CD4-positive, alpha-beta T cell treated with Interferon gamma for 1 hour (primary cell): ENCODE measurements at places on chromosomes 2 and 18.

DNA sequence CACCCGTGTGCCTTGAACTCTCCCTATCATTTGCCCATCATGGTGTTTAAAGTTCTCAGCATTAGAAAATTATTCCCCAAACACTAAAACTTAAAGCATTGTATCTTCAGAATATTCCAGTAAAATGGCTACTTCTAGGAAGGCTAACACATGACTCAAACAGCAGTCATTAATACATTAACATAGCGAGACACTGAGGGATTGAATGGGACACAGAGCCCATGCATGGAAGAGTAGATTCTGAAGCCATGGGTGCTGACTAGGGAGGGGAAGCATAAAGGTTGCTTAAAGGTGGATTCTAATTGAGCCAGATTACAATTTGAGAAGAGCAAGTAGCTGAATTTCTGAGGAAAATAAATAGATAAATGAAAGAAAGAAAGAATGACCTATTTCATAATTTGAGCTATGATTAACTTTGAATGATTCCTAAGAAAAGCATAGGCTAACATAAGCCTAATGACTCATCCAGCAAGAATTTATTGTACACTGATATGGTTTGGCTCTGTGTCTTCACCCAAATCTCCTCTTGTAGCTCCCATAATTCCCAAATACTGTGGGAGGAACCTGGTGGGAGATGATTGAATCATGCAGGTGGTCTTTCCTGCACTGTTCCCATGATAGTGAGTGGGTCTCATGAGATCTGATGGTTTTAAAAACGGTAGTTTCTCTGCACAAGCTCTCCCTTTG, 79.8 kb upstream of the PIK3C3 start:
- no peak for DNase-seq

- DNase-seq: peak; percentile 14
Measured at GRCh38 chr18:24659827-24660720, 199.6 kb downstream of the HRH4 start.

GRCh38 chr2:108877506-108877905, 90.9 kb downstream of the CCDC138 start:
- DNase-seq: no peak

GRCh38 chr2:160114020-160114419, 51.6 kb upstream of the PLA2R1 start:
- DNase-seq: no peak
